ENCODE measurements at places on chromosomes 12 and 14. TPM values are rescaled to one million over a fixed set of nuclear protein-coding genes. Genes with fewer than 3 reads are reported as not detected.

Gene B3GNT4
- not detected for total RNA-seq

Gene SLC25A47
- total RNA-seq, result 0.33 TPM

Gene IFNG
- total RNA-seq, result not detected

Gene FAM186B
- 0.65 TPM for total RNA-seq

Gene C1QL4
- total RNA-seq, result not detected

Gene TGM1
- total RNA-seq, result 0.98 TPM

Gene ACOT2
- total RNA-seq, result 13.5 TPM

Gene RPS6KL1
- total RNA-seq, result 14.7 TPM

Gene INHBE
- total RNA-seq, result not detected

Gene TSHR
- total RNA-seq, result not detected

Gene BHLHE41
- total RNA-seq, result 0.67 TPM

Gene MYH6
- total RNA-seq, result not detected

Gene FICD
- total RNA-seq, result 5.9 TPM

Gene SLC5A8
- total RNA-seq, result not detected

Gene INTS13
- total RNA-seq, result 46.5 TPM

Gene CD69
- 1.8 TPM for total RNA-seq

Gene AQP2
- not detected for total RNA-seq
